Brain pericyte (primary cell): ENCODE measurements at places on chromosomes 5 and 9.
A peak's percentile ranks its signal among the peaks of the same experiment; 100 is the strongest.

- no peak for DNase-seq
Observed at GRCh38 chr5:143056339-143056704, 286.1 kb downstream of the ARHGAP26 start.

- no peak for DNase-seq
Observed at GRCh38 chr5:79630444-79630843, 18.2 kb downstream of the TENT2 start.

GRCh38 chr9:130927995-130928900 is 10.8 kb downstream of the FIBCD1 start:
- DNase-seq: no peak

DNA sequence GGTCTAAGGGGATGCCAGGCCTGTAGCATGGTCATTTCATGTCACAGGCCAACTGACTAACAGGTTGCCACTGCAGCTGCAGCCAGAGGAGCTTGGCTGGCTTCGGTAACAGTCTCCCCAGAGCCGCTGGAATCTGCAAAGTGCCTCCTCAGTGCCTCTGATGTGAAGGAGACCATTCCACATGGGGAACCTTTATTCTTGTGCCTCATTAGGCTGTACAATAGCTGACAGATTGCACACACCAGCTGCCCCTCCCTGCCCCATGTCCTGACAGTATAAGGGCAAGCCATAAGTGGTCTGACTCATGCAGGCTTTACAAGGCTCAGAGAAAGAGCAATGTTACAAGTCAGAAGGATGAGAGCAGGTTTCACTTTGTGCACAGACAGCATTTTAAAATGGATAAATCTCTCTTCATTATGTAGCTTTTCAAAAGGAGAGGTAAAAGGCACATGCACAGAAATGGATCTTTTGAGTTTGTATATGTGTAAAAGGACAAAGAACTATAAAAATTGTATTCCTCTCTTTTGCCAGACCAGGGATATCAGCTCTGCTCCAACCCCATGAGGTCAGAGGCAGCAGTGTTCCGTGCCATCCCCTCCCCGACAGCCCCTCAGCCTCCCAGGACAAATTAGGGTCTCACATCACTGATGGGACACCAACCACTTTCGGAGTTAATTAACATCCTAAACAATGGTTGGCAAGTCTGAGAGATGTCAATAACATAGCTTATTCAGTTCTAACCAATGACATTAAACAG is 467.8 kb downstream of the TMEM232 start:
- no peak for DNase-seq

- peak; percentile 88 for DNase-seq
Observed at GRCh38 chr9:115591584-115591984, 473.6 kb upstream of the TNC start.

DNA sequence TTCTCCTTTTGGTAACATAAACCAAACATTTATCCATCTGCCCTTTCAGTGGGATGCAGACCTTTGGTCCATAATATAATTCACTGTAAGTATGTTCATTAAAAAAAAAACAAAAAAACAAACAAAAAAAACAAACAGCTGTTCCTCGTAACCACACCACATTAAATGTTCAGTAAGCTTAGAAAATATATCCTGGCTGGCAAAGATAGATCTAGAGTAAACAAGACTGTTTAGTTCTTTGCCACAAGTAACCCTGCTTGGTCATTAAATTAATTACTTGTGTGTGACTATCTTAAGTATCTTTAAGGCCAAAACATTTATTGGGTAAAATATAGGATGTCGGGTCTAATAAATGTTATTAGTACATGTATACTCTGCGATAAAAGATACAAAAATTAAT is 1717.1 kb downstream of the EFNA5 start:
- DNase-seq: no peak

GRCh38 chr9:113486327-113486726 is 22.8 kb downstream of the RGS3 start:
- DNase-seq: no peak

GRCh38 chr5:127872494-127872893 is 169.3 kb downstream of the CCDC192 start:
- no peak for DNase-seq

GRCh38 chr5:65625743-65626142 is 916 bp downstream of the SHLD3 start:
- DNase-seq: no peak

DNA sequence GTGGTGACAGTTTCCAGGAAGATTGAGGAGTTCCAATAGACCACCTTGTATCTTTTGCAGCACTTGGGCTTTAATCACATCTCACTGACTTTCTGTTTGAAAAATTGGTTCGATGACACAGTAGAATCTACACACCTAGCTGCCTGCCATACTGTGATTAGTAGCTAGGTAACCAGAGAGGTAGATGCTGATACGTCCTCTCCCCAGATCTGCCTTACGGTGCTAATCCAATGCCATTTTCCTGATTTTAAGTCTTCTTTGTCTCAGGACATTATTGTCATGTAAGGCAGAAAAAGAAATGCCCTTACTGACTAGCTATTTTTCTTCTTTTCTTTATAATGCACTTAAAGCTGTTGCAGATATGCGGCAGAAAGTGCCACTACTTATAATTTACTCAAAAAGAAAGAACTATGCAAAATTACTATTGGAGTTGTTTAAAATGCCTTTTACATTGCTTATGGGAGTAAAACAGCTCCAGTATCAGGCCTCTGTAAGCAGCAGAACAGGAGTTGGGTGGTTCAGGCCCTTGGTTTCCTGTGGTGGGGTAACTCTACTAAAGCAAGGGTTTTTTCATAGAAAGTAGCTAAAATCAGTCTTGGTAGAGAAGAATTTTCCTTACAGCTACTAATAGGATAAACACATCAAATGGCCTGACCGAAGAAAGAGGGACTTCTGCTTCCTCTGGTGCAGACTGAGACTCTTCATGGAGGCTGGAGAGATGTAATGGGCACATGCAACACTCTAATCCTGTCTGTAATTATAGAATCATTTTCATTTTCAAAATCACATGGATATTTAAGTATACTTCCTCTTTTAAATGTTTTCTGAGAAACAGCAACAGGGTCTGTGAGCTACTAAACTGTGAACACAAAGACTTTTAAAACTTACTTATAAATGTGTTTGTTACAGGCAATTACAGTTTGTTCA is 177.2 kb downstream of the MAPKAP1 start:
- no peak for DNase-seq

DNA sequence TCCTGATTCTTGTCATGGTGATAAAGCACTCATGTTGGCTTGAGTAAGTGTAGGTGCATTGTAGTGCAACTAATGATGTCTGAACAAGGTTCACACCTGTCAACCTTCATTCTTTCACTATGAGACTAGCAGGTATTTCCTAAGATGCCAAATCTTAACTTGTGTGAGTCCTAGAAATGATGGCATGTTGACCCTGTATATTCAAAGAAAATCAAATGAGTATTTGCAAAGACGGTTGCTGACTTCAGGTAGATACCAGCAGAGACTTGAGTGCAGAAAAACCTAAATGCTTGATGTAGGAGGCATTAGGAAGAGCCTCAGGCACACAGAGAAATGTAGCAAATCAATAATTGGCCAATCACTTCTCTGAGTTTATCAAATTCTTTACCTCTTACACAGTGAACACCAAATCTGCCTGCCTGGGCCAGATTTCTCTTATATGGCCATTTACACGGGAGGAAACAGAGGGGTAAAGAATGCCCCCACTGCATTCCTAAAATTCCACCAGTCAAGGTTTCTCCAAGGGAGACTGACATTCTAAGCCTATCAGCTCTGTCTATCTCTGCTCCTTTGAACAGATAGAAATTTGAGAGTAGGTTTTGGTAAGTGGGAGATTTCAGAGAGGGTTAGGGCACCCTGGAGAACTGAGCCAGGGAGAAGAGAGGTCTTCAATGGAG is 488.6 kb upstream of the WWC1 start:
- no peak for DNase-seq

DNA sequence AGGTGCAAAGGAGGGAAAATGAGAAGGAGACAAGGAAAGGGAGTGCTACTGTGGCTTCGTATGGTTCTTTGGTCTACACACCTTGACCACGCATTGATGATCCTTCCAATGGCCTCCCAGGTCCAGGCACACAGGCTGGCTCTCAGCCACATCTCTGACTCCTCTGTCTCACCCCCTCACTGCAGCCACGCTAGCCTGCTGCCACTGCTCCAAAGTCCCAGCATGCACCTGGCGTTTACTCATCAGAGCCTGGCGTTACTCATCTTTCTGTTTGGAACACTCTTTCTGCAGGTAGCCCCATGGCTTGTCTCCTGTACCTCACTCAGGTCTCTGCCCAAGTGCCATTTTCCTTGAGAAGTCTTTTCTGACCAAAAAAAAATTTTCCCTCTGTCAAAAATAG is 195.5 kb downstream of the SNCAIP start:
- no peak for DNase-seq

DNA sequence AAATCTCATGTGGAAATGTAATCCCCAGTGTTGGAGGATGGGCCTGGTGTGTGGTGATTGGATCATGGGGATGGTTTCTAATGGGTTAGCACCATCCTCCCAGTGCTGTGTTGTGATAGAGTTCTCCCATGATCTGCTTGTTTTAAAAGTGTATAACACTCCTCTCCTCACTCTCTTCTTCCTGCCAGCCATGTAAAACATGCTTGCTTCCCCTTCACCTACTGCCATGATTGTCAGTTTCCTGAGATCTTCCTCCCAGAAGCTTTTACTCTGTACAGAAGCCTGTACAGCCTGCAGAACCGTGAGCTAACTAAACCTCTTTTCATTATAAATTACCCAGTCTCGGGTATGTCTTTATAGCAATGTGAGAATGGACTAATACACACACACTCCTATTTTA is 499.1 kb downstream of the RASEF start:
- no peak for DNase-seq

DNA sequence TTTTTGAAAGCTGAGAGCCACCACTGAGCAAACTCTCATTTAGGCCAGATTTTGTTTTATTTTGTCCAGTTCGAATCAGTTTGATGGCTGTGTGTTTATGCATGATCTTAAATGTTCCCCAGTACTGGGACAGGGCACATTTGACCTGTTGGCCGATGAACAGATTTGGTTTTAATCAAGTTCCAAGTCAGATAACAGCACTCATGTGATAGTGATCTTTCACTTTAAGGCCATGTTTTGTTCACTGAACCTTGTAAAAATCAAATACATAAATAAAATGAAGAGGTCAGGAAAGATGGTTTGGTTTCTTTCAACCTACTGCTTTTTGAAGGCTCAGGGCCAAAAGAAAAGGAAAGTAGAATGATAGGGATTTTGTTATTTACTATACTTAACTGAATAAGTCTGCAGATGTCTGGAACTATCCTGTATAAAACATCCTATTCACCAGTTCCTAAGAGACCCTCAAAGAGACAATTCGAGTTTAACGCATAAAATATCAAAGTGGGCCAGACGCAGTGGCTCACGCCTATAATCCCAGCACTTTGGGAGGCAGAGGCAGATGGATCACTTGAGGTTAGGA is 77.2 kb downstream of the PGM5 start:
- DNase-seq: no peak

DNA sequence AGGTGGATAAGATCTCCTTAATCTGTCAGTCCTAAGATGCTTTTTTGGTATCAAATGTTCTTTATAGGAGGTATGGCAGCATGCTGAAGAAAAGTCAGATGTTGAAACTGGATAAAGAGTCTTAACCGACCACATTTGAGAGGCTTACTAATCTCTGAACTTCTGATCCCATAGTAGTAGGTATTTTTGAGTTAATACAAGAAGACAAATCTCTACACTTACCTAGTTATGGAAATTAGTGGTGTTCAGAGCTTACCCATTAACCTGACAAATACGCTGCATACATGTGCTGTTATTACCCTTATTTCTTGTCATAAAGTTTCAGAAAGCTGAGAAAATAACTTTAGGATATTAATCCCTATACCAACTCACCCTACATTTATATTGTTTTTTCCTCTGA is 83.0 kb downstream of the ISL1 start:
- DNase-seq: no peak

DNA sequence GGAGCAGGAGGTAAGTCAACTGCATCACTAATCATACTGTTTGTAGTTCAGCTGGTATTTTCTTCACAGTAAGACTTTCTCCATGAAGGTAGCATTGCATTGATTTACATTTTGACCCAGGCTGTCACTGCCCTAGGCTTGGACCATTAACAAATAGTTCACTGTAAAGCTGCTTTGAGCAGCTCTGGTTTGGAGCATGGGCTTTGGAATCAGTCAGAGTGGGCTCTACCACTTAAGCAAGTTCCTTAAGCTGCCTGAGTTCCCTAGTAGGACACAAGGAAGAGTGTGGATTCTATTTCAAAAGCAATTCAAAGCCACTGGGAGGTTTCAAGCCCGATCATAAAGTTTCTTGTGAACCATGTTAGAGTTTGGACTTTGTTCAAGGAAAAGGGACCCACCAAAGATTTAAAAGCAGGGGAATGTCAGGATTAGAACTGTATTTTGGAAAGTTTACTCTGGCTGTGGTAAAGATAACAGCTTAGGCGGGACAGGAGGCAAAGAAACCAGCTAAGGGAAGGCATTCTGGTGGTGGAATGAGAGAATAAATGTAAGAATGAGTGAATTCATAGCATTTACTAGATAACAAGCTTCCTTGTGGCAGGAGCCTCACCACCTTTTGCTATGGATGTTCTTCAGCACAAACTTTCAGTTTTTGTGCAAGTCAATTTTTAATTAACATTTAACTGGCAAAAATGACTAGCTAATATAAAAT is 12.3 kb upstream of the PANK3 start:
- no peak for DNase-seq

GRCh38 chr5:83785176-83785668 is 64.6 kb upstream of the HAPLN1 start:
- no peak for DNase-seq

GRCh38 chr5:147554261-147554817 is 44.5 kb upstream of the DPYSL3 start:
- no peak for DNase-seq

GRCh38 chr5:151067632-151068432 is 13.0 kb downstream of the TNIP1 start:
- DNase-seq: no peak

- no peak for DNase-seq
Observed at GRCh38 chr5:93311881-93312280, 269.1 kb downstream of the NR2F1-AS1 start.

- no peak for DNase-seq
Observed at GRCh38 chr9:100196215-100196614, 97.2 kb downstream of the INVS start.

DNA sequence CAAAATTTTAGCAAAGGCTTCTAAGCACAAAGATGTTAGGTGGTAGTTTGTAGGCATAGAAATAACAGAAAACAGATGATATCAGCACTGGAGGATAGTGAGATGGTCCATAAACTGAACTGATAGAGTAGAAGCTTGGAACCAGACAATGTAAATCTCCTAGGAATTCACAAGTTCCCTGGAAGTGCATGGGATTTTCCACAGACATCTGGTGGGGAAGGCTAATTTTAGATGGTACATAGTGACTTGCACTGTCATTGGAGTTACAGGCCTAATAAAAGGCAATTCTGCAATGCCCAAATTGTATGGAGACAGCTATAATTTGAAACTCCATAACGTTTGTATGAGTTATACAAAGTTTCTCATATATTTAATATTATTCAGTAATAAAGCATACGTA is 653.0 kb upstream of the MEF2C start:
- DNase-seq: no peak

DNA sequence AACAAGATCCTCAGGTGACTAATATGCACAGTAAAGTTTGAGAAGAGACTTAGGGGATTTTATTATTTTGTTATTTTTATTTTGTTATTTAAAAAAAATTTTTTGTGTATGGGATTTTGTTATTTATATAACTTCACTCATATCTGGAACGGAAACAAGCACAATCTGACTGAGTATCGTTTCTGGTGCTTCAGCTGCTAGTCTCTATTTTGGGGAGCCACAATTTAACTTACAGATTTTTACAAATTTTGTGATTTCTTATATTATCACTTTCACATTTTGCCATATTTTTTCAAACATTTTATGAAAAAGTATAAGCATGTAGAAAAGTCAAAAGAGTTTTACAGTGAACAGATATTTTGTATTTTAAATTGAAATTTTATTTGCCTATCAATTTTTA is 208.7 kb downstream of the CCDC171 start:
- no peak for DNase-seq
